ENCODE measurements at places on chromosomes 3 and 15.
A peak's percentile ranks its signal among the peaks of the same experiment; 100 is the strongest.

GRCh38 chr15:85642693-85643066 lies 152.0 kb downstream of the KLHL25 start:
- DNase-seq = no peak

DNA sequence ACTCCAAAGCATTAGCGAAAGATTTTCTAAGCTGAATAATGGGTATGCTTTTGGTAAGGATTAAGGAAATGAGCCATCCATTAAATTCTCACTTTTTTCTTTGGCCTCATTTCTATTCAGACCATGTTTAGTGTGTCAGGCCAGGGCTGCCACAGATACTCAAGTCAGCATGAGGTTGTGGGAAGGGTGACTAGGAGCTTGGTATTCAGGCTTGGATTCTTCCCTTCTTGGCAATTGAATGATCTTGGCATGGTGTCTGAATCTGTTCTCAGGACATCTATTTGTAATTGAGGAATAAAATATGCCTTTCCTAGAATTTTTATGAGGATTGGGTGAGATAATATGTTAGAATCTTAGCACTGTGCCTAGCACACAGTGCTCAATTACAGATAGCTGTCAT lies 11.2 kb downstream of the CCNB2 start:
- no peak for DNase-seq

DNA sequence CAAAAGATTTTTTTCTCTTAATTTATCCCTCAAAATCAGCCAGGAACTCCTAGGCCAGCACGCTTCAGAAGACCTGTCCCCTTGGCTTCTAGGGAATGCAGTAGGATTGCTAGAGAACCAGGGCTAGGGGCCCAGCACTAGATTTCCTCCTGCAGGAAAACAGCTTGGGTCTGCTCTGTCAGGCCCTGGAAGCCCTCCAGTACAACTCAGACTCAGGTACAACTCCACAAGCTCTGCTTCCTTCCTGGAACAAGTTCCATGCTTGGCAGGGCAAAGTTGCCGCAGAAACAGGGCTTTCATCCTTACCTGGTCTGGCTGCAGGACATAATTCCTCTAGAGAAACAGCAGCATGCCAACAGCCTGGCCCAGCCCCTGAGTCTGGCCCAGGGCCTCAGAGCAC lies 96.1 kb upstream of the CTNNB1 start:
- DNase-seq = no peak

DNA sequence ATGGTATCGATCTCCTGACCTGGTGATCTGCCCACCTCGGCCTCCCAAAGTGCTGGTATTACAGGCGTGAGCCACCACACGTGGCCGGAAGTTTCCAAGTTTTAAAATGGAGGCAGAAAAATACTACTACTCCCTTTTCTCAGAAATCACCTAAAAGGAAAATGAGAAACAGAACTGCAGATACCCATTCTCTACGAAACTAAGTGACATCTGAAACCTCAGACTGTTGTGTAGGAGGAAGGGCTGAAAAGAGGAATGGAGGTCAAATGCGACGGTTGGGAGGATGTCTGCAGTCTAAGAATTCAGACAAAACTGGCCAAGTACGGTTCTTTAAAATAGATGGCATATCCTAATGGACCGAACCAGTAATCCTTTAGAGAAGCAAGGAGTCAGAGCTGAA lies 24.1 kb downstream of the WDR48 start:
- DNase-seq = no peak

- DNase-seq = peak; percentile 13
Measured at GRCh38 chr15:45550436-45550835, 27.9 kb upstream of the SLC30A4 start.

GRCh38 chr3:15382405-15382923 lies 44.9 kb downstream of the METTL6 start:
- DNase-seq = no peak

DNA sequence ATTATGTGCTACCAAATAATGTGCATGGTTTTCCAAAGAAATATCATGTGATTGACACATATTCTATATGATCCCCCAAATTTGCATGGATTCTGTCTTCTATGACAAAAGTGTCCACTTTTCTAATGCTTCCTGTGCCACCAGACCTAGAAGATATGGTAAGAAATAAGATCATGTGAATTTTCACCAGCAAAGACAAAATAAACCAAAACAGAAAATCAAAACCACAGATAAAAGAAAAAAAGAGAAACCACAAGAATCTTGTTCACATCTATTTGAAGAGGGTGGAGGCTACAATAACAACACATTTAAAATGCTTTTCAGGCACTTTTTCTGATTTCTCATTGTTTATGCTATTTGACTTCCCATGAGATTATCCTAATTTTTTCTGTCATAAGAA lies 303.4 kb downstream of the DIPK2A start:
- no peak for DNase-seq

GRCh38 chr15:61759639-61760038 lies 300.6 kb downstream of the VPS13C start:
- no peak for DNase-seq

GRCh38 chr3:72393455-72393854 lies 454.8 kb downstream of the SHQ1 start:
- DNase-seq = no peak

GRCh38 chr15:100623301-100623700 lies 20.9 kb downstream of the ASB7 start:
- no peak for DNase-seq

DNA sequence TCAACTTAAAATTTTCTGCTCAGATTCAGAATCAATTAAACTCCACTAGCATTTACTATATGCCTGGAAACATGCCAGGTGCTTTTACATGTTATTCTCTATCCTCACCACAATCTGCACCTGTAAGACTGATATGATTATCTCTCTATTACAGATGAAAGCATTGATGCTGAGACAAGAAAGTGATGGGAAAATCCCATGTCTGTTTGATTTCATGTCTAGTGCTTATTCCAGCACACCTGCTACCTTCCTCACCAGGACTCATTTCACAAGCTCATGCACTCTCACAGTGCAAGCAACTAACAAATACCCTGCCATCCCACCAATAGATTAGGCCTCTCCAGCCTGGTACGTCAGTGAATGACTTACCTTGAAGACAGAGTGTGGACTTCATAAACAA lies 25.0 kb upstream of the BCL6 start:
- no peak for DNase-seq

DNA sequence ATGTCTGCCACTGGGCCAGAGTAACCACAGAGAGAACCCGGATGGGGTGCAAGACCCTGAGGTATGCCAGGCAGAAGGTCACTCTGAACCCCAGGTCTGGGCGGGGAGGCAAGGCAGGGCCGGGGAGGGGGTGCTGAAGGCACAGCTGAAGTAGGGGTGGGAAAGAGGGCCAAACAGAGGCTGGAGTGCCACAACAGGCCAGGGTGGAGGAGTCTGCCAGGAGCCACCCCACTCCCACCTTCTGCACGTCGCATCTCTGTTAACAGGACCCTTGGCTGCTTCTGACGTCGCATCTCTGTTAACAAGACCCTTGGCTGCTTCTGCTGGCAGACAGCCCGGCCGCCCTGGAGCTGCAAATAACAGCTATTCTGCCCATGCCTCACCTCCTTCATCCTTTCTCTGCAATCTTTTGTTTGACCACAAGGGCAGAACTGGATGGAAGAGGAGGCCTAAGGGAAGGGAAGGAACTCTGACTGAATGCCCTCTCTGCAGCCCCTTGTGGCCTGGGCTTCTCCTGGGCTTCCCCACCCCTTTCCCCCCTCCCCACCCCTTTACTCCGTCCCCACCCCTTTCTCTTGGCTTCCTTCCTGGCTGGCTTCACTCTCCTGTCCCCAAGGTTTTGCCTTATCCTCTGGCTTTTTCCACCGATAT lies 20.6 kb upstream of the FBLN2 start:
- DNase-seq = no peak

GRCh38 chr3:166518040-166518439 lies 680.8 kb upstream of the BCHE start:
- DNase-seq = no peak

GRCh38 chr3:141115789-141116541 lies 64.8 kb downstream of the SPSB4 start:
- no peak for DNase-seq

DNA sequence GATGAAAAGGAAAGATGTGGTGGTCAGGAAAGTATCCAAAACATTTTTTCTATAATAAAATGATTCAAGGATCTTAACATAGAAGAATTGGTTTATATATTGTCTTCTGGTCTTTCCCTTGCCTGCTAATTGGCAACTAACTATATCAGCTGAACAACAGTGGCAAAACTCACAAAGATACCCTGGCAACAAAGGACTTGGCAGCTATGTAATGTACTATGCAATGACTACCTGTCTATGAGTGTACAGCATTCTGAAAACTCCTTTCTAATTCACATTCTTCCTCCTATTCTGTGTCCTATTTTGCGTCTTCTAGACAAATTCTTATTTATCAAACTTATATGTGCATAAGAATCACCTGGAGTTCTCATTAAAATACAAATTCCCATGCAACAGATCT lies 15.7 kb upstream of the SERPINI2 start:
- no peak for DNase-seq

DNA sequence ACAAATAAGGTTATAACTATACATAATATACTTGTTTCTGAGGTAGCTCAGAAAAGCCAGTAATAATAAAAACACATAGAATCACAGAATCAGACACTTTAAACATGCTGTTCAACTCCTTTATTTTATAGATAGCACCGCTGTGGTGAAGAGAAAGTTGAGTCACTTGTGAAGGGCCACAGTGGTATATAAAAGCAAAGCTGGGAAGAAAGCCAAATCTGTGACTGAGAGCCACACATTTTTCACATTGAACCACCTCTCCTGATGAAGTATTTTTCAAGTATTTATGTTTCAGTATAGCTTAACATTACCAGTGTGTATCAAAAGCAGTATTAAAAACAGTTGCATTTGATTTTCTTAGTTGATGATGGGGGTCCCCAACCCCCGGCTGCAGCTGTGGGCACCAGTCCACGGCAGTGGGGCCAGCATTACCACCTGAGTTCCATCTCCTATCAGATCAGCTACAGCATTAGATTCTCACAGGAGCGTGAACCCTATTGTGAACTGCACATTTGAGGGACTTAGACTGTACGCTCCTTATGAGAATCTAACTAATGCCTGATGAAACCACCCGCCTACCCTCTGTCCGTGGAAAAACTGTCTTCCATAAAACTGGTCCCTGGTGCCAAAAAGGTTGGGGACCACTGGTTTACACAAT lies 46.2 kb downstream of the TBL1XR1 start:
- DNase-seq = peak; percentile 39

DNA sequence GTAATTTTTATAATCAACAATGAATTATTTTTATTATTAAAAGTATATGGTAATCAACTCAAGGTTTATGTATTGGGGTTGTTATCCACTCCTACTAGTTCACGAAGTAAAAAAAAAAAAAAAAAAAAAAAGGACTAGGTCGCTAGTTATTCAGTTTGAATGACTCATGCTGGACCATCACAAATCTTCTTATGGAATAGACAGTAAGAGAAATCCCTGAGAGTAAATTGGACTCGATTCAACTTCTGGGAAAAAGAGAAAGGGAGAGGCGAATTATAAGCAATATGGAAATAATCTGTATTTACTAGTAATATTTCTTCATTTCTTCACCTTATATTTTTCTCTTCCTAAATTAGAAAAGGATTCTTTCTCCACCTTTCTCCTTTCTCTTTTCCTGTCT lies 2.0 kb downstream of the MYEF2 start:
- no peak for DNase-seq

GRCh38 chr3:170007031-170007663 lies 30.6 kb upstream of the GPR160 start:
- no peak for DNase-seq

DNA sequence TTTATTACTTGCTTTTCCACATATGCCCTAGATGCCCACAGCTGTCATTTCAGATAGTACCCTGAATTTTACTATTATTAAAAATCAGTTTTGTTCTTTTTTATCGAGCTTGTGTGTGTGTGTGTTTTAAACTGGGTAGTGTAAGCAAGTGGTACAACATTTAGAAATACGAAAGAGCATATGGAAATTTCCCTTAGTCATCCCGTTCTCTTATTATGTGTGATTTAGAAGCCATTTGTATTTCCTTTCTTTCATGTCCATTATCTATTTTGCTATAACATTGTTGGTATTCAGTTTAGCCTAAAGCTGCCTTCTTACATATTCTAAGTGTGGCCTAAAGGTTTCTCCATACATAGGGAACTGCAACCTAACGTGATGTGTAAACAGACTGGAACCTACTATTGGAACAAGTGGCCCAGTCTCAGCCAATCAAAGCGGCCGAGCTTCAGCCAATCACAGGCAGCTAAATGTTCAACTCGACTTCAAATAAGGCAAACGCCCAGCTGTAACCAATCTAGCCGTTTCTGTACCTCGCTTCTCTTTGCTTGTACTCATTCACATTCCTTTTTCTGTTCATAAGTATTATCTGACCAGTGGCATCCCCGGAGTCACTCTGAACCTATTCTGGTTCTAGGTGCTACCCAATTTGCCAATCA lies 14.7 kb upstream of the SYN2 start:
- no peak for DNase-seq

GRCh38 chr15:52294881-52295420 lies 653 bp downstream of the MYO5C start:
- no peak for DNase-seq

DNA sequence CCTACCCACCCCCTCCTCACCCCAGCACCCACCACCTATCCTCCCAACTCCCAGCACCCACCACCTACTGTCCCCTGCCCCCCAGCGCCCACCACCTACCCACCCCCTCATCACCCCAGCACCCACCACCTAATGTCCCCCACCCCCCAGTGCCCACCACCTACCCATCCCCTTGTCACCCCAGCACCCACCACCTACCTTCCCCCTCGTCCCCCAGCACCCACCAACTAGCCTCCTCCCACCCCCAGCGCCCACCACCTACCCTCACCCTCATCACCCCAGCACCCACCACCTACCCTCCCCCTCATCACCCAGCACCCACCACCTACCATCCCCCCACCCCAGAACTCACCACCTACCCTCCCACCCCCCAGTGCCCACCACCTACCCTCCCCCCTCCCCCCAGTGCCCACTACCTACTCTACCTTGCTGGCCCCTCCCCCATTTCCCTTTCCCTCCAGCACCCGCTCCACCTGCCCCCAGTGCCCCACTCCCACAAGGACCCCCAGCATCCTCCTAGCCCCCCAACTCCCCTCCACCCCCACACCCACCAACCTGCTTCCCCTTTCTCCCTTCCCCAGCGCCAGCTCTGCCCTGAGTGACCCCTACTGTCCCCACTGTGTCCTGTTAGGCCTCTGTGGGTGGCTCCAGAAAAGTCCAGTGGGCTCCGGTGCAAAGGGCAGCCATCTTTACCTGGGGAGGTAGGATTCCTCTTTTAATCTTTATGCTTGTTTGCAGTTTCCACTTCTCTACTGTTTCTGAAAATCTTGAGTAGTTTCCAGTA lies 1.2 kb downstream of the UROC1 start:
- DNase-seq = no peak
